ENCODE measurements at places on chromosomes 1 and 21. TPM values are rescaled to one million over a fixed set of nuclear protein-coding genes. Genes with fewer than 3 reads are reported as not detected.

- H3K36me3 ChIP-seq, result peaks cover 80% of the 10 kb centered on the region
- DNase-seq, result no peak
- no peaks in the 10 kb centered on the region for H3K27me3 ChIP-seq
- H3K4me3 ChIP-seq, result no peak overlapping the region
Measured at GRCh38 chr1:151988405-151988923, 5.2 kb downstream of the S100A10 start.

GRCh38 chr1:11680270-11681070 lies 478 bp downstream of the MAD2L2 start:
- peaks cover 17% of the 10 kb centered on the region for H3K4me1 ChIP-seq
- no peak for DNase-seq
- peaks cover 13% of the 10 kb centered on the region for H3K27me3 ChIP-seq
- H3K27ac ChIP-seq, result peak overlapping the region; percentile 77

DNA sequence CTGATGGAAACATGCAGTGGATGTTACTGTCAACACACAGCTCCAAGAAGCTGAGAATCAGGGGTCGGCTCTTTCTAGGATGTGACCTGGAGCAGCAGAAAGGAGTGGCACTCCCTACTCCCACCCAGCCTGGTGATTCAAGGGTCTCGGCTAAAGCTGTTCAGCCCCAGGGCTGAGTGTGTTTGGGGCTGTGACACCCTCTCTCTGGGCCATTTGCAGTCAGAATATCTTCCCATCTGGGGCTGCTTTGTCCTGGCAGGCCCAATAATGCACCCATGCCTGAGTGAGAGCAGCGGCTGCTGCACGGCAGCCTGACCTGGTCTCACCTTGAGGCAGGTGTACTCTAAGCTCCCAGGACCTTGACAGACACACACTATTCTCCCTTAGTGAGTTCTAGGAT lies 52.5 kb upstream of the AJAP1 start:
- H3K36me3 ChIP-seq, result no peaks in the 10 kb centered on the region
- no peak overlapping the region for H3K4me3 ChIP-seq
- H3K4me1 ChIP-seq, result no peaks in the 10 kb centered on the region
- H3K27ac ChIP-seq, result no peak overlapping the region

- H3K4me3 ChIP-seq, result no peak overlapping the region
- peaks cover 6% of the 10 kb centered on the region for H3K27me3 ChIP-seq
- H3K27ac ChIP-seq, result no peak overlapping the region
- H3K4me1 ChIP-seq, result no peaks in the 10 kb centered on the region
- no peaks in the 10 kb centered on the region for H3K36me3 ChIP-seq
Measured at GRCh38 chr1:168371477-168371876, 90.8 kb downstream of the TBX19 start.

GRCh38 chr1:31122101-31122735 lies 56.7 kb upstream of the PUM1 start:
- H3K36me3 ChIP-seq, result no peaks in the 10 kb centered on the region
- H3K27ac ChIP-seq, result no peak overlapping the region
- H3K4me3 ChIP-seq, result no peak overlapping the region
- peaks cover 4% of the 10 kb centered on the region for H3K27me3 ChIP-seq

GRCh38 chr1:108560874-108561459 lies 1.1 kb downstream of the EEIG2 start:
- H3K27me3 ChIP-seq, result no peaks in the 10 kb centered on the region
- H3K4me1 ChIP-seq, result peaks cover 30% of the 10 kb centered on the region
- DNase-seq, result peak; percentile 46

The CELA3B gene
- total RNA-seq, result not detected

The FBXO2 gene
- total RNA-seq, result 1.8 TPM

DNA sequence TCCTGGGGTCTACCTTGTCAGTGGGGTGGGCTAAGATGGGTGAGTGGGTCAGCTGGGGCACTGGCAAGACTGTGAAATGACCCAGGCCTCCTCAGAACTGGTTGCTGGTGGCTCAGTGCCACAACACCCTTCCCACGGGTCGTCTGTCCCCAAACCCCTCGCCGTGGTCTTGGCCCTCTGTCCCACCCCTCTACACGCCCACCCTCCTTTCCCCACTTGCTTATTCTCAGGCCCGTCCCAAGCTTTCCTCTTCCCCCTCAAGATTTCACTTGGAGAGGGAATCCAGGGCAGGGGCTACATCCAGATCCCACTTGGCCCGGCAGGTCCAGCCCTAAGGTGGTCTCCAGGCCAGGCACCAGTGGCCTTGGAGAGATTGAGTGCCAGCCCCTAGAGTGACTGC lies 16.7 kb downstream of the CSF1 start:
- H3K27ac ChIP-seq, result no peak overlapping the region
- H3K27me3 ChIP-seq, result no peaks in the 10 kb centered on the region
- H3K36me3 ChIP-seq, result peaks cover 50% of the 10 kb centered on the region

The SGIP1 gene
- not detected for total RNA-seq

DNA sequence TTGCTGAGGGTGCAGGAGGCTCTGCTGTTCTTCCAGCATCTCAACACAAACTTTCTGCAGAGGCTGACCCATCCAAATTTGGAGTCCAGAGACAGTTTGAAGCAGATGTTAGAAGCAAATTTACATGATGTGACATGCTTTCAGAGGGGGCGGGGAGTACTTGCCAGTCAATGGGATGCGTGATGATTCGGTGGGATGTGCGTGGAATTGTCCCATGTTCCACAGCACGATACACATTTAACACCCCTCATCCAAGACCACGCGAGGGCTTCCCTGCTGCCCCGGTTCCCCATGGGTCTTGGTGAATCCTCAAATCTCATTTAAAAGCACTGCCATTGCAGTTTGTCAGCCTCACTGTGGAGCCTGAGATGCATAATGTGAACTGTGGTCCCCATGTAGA lies 78.6 kb upstream of the TLR5 start:
- H3K36me3 ChIP-seq, result peaks cover 12% of the 10 kb centered on the region
- no peak for DNase-seq

DNA sequence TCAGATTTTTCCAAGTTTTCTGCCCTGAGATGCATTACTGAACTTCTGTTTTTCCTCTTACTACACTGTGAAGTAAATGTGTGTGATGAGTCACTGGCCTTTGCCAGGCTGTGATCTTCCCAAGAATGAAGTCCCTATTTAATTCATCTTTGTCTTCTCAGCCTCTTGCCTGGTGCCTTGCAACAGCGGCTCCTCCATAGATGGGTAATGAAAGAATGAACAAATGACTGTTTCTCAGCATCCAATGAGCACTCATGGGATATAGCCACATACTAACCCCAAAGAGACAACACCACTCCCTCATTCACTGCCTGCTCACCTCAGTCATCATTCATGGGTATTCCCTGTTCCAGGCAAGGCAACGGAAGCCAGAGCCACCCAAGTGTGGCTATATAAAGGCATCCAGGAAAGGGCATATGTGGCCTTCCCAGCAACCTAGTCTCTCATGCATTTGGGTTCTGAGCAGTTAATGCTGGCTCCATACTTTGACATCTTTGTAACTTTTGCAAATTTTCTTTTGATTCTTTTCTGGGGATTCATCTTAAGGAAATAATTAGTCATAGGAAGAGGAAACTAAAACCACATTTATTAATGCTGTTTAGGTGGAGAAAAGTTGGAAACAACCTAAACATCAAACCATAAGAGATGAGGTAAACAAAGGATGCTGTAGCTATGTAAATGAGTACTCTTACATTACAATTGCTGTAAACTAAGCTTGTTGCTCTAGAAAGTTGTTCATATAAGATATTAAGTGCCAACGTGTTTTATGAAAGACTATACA lies 71.9 kb downstream of the HIVEP3 start:
- no peak overlapping the region for H3K27ac ChIP-seq
- H3K4me1 ChIP-seq, result peaks cover 25% of the 10 kb centered on the region
- peaks cover 14% of the 10 kb centered on the region for H3K36me3 ChIP-seq
- no peaks in the 10 kb centered on the region for H3K27me3 ChIP-seq
- no peak overlapping the region for H3K4me3 ChIP-seq

GRCh38 chr1:41723786-41724185 lies 194.9 kb downstream of the HIVEP3 start:
- H3K36me3 ChIP-seq, result no peaks in the 10 kb centered on the region
- H3K4me1 ChIP-seq, result peaks cover 50% of the 10 kb centered on the region
- no peak for DNase-seq
- H3K4me3 ChIP-seq, result no peak overlapping the region

DNA sequence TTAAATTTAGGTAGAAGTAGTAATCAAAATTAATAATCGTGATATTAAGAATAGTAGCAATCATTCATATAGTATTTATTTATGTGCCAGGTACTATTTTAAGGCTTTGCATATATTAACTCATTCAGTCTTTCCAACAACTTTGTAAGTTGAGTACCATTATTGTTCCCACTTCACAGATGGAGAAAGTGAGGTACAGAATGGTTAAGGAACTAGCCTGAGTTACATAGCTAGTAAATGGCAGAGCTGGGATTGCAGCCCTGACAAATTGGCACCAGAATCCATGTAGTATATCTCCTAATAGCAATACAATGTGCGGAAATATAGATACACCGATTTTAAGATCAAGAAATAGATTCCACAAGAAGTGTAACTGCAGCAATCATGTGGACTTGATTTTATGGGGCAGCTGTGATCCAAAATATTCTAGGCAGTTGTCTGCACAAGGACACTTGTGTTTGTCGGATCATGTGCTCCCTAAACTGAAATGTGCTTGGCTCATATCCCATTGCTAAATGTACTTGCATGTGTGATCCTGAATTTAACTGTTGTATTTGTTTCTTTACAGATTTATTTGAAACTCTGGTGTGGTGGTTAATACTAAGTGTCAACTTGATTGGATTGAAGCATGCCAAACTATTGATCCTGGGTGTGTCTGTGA lies 5.8 kb upstream of the GTF2B start:
- H3K36me3 ChIP-seq, result peaks cover 3% of the 10 kb centered on the region
- H3K27ac ChIP-seq, result no peak overlapping the region
- H3K4me1 ChIP-seq, result peaks cover 10% of the 10 kb centered on the region
- peaks cover 2% of the 10 kb centered on the region for H3K27me3 ChIP-seq
- no peak overlapping the region for H3K4me3 ChIP-seq
- no peak for DNase-seq

GRCh38 chr1:39569034-39569433 lies 7.6 kb downstream of the PABPC4 start:
- no peak overlapping the region for H3K27ac ChIP-seq
- no peak for DNase-seq
- H3K36me3 ChIP-seq, result peaks cover 69% of the 10 kb centered on the region
- peaks cover 42% of the 10 kb centered on the region for H3K4me1 ChIP-seq
- H3K4me3 ChIP-seq, result no peak overlapping the region
- no peaks in the 10 kb centered on the region for H3K27me3 ChIP-seq

- no peaks in the 10 kb centered on the region for H3K4me1 ChIP-seq
- H3K27me3 ChIP-seq, result no peaks in the 10 kb centered on the region
- H3K27ac ChIP-seq, result no peak overlapping the region
- no peak overlapping the region for H3K4me3 ChIP-seq
- no peak for DNase-seq
- H3K36me3 ChIP-seq, result no peaks in the 10 kb centered on the region
Measured at GRCh38 chr1:58456470-58456869, 90.1 kb downstream of the OMA1 start.

DNA sequence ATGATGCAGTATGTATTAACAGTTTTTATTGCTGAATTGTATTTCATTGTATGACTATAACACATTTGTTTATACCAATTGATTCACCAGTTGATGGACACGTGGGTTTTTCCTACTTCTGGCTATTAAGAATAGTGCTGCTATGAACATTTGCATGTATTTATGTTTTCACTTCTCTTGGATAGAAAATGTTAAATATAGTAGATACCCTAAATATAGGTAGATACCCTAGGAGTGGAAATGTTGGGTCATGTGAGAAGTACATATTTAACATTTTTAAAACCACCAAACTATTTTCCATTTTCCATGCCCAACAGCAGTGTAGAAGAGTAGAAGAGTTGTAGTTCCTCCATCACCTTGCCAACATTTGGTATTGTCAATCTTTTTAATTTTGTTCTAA lies 7.8 kb downstream of the PHTF1 start:
- H3K27ac ChIP-seq, result no peak overlapping the region
- peaks cover 11% of the 10 kb centered on the region for H3K4me1 ChIP-seq
- peaks cover 34% of the 10 kb centered on the region for H3K36me3 ChIP-seq
- H3K4me3 ChIP-seq, result no peak overlapping the region

GRCh38 chr1:176552999-176553398 lies 90.0 kb downstream of the PAPPA2 start:
- peaks cover 13% of the 10 kb centered on the region for H3K27me3 ChIP-seq
- H3K4me1 ChIP-seq, result no peaks in the 10 kb centered on the region
- no peaks in the 10 kb centered on the region for H3K36me3 ChIP-seq
- H3K27ac ChIP-seq, result no peak overlapping the region
- H3K4me3 ChIP-seq, result no peak overlapping the region

- peaks cover 26% of the 10 kb centered on the region for H3K4me1 ChIP-seq
- H3K36me3 ChIP-seq, result peaks cover 2% of the 10 kb centered on the region
- H3K4me3 ChIP-seq, result peak overlapping the region; percentile 70
- no peak for DNase-seq
Measured at GRCh38 chr21:41769111-41769510, 2.3 kb upstream of the RIPK4 start.

GRCh38 chr1:3130268-3130667 lies 61.3 kb downstream of the PRDM16 start:
- DNase-seq, result no peak
- H3K4me1 ChIP-seq, result no peaks in the 10 kb centered on the region
- H3K36me3 ChIP-seq, result no peaks in the 10 kb centered on the region
- H3K27me3 ChIP-seq, result no peaks in the 10 kb centered on the region
- no peak overlapping the region for H3K4me3 ChIP-seq

The CREB3L4 gene
- 7.9 TPM for total RNA-seq

The GCSAML gene
- not detected for total RNA-seq

DNA sequence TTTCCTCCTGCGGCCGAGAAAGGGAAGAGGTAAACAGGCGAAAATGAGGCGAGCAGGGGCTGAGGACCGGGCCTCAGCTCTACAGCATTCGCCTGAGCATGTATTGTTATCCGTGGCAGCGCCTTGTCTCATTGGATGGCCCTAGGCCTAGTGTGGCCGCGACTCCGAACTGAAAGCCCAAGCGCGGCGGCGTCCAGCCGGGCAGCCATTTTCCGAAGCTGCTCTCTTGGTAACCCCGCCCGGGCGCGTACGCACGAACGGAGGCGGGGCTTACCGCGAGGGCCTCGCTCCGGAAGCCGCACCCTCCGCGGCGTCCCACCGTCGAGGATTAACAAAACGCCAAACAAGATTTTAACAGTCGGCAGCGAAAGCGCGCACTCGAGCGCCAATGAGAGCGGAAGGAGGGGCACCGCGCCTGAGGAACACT lies 797 bp upstream of the USP1 start:
- H3K27me3 ChIP-seq, result peaks cover 5% of the 10 kb centered on the region
- peaks cover 31% of the 10 kb centered on the region for H3K4me1 ChIP-seq
- DNase-seq, result no peak
- H3K27ac ChIP-seq, result peak overlapping the region; percentile 99
- H3K36me3 ChIP-seq, result peaks cover 32% of the 10 kb centered on the region

The ZSWIM5 gene
- 0.46 TPM for total RNA-seq

The CASQ1 gene
- not detected for total RNA-seq

- no peaks in the 10 kb centered on the region for H3K4me1 ChIP-seq
- H3K27me3 ChIP-seq, result no peaks in the 10 kb centered on the region
- H3K27ac ChIP-seq, result no peak overlapping the region
- no peak overlapping the region for H3K4me3 ChIP-seq
- no peaks in the 10 kb centered on the region for H3K36me3 ChIP-seq
Measured at GRCh38 chr1:96843196-96843595, 121.6 kb downstream of the PTBP2 start.

The TPTE gene
- total RNA-seq, result not detected

- no peak overlapping the region for H3K4me3 ChIP-seq
- no peak for DNase-seq
- peaks cover 42% of the 10 kb centered on the region for H3K4me1 ChIP-seq
Measured at GRCh38 chr1:8699679-8700078, 117.8 kb downstream of the RERE start.

Measured in activated CD4-positive, alpha-beta T cell treated with anti-CD3 and anti-CD28 coated beads, Interleukin-2, amount 10 ng/mL, durations not matched to agents 7 days and 5 days (primary cell).